DMS79 (cell line): ENCODE measurements at places on chromosomes 6 and 20.

- DNase-seq: no peak
Measured at GRCh38 chr6:85798931-85799652, 156.4 kb upstream of the SYNCRIP start.

GRCh38 chr20:48703511-48704219 lies 124.1 kb downstream of the PREX1 start:
- peak; percentile 20 for DNase-seq

- no peak for DNase-seq
Measured at GRCh38 chr6:130671119-130671518, 156.1 kb upstream of the SMLR1 start.

DNA sequence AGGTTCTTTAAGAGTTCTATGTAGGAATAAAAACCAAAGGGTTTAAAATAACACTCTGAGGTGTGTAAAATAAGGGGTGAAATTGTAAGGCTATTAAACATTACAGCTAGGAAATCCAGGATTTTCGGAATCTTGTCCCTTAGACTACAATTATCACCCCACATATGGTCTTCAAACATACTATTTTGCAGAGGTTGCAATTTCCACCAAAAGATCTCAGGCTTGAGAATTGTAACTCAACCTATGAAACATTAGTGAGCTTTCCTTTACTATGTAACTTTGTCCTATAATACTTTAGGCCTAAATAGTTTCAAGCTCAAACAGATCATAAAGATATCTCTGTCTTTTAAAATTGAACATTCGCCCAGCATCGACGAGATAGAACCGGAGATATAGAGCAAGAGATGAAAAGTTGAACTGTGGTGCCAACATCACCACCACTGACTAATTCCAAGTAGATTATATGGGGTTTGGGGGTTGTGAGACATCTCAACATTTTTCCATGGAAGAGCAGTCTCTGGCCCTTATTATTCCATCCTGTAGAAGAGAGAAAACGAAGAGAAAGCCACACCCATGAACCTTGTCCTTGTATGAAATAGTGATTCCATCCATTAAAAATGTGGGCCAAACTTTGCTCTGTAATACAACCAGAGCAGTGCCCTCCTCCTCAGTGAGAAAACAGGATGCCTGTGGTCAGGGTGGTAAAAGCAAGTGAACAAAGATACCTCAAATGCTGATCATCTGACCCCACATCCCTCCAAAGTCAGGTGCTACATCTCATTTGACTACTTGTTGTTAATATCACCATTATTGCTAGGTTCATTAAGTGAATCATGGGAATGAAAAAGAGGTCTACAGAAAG lies 284.5 kb upstream of the GJE1 start:
- no peak for DNase-seq

DNA sequence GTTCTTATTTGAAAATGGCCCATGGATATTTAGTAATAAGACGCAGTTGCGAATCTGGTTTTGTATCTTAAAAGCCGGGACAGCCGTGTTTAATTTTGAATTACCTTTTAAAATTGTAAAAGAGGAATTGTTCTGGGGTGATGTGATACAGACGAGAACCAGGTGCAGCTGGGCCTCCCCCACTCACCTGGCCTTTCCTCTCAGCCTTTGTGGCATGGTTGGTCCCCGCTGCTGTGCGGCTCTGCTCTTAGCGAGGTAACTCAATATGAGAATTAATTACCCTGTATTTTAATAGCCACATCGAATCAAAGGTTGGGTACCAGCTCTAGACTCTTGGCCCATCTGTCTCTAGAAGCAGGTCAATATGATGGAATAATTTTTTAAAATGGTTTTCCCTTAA lies 56.5 kb upstream of the DACT2 start:
- DNase-seq: no peak

- DNase-seq: no peak
Measured at GRCh38 chr6:109121411-109121810, 26.1 kb downstream of the CEP57L1 start.

GRCh38 chr6:135008941-135009290 lies 45.7 kb downstream of the HBS1L start:
- no peak for DNase-seq

GRCh38 chr6:126094411-126094810 lies 108.1 kb downstream of the TRMT11 start:
- no peak for DNase-seq

DNA sequence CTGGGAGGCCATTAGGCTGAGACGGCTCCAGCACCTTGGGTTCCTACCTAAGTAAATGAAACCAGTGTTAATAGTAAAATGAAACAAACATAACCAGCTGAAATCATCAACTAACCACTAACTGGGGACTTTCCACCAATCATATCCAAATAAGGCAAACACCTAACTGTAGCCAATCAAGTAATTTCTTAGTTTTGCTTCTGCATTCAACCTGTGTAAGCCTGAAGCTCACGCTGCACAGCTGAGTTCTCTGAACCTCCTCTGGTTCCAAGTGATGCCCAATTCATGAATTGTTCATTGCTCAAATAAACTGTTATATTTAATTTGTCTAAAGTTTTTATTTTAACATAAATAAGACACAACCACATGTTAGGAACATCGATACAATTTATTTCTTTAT lies 22.5 kb downstream of the KLHL32 start:
- DNase-seq: no peak

- no peak for DNase-seq
Measured at GRCh38 chr6:150320442-150320841, 48.4 kb upstream of the IYD start.

GRCh38 chr6:3340894-3341293 lies 82.1 kb downstream of the PSMG4 start:
- DNase-seq: no peak

GRCh38 chr20:9301129-9302090 lies 213.0 kb upstream of the LAMP5 start:
- no peak for DNase-seq
